Caco-2 (cell line): ENCODE measurements at places on chromosomes 7 and 10. TPM values are rescaled to one million over a fixed set of nuclear protein-coding genes. Genes with fewer than 3 reads are reported as not detected.
A peak's percentile ranks its signal among the peaks of the same experiment; 100 is the strongest.

LRRC61 gene
- 32.4 and 35.8 TPM in 2 replicates for total RNA-seq

TCERG1L gene
- not detected in 2 replicates for total RNA-seq

GRCh38 chr7:44213877-44214388 lies 13.2 kb downstream of the YKT6 start:
- no peak for DNase-seq

- no peak for DNase-seq
These were observed 18.9 kb upstream of the SHH start for GRCh38 chr7:155830961-155831806.

GRCh38 chr10:930625-931325 lies 730 bp downstream of the LARP4B start:
- peak; percentile 82 for DNase-seq

TDRD1 gene
- 0.14 TPM in 1 of 2 replicates, not detected in the other for total RNA-seq

- DNase-seq = peak; percentile 67
These were observed 33.5 kb upstream of the SLC26A3 start for GRCh38 chr7:107836237-107837144.

GRCh38 chr7:139829025-139829774 lies at the start of gene TBXAS1:
TSS of gene TBXAS1 (plus strand) at chr7:139829264. CDS start at chr7:139829391, 127 bp downstream.
- DNase-seq = peak; percentile 19

DNA sequence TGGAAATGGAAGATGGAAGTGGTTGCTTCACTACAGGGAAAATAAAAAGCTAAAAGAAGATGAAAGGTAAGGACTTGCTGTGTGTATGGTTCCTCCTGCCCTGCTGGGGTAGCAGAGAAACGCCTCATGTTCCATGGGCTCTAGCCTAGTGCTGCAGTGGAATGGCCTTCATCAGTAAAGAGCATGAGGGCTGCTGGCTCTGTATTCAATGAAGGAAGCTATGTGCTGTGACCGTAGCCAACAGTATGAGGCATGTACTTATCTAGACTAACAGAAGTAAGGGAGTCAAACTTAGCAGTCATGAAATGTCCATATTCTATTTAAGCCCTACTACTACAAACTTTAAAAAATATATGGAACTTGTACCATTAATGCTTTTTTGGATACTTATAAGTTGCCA lies 54.3 kb downstream of the GDI2 start:
- no peak for DNase-seq

ASAH2 gene
- total RNA-seq = 4.6 and 7.3 TPM in 2 replicates

TLX1 gene
- 1.9 and 2.3 TPM in 2 replicates for total RNA-seq

DNA sequence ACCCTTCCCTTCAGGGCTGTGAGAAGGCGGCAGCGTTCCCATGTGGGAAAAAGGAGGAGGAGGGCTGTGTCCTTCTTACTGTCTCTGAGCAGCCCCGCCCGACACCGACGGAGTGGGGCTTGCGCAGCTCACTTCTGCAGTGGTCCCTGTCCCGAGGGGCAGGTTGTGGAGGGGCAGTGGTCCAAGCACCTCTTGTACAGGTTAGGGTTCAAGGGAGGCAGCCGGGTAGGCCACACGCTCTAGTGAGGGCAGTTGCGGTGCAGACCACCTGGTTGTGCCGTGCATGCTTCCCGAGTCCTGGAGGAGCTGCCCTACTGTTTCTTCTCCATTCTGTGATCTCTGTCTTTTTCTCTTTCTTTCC lies 32.8 kb downstream of the AGAP3 start:
- no peak for DNase-seq

DNA sequence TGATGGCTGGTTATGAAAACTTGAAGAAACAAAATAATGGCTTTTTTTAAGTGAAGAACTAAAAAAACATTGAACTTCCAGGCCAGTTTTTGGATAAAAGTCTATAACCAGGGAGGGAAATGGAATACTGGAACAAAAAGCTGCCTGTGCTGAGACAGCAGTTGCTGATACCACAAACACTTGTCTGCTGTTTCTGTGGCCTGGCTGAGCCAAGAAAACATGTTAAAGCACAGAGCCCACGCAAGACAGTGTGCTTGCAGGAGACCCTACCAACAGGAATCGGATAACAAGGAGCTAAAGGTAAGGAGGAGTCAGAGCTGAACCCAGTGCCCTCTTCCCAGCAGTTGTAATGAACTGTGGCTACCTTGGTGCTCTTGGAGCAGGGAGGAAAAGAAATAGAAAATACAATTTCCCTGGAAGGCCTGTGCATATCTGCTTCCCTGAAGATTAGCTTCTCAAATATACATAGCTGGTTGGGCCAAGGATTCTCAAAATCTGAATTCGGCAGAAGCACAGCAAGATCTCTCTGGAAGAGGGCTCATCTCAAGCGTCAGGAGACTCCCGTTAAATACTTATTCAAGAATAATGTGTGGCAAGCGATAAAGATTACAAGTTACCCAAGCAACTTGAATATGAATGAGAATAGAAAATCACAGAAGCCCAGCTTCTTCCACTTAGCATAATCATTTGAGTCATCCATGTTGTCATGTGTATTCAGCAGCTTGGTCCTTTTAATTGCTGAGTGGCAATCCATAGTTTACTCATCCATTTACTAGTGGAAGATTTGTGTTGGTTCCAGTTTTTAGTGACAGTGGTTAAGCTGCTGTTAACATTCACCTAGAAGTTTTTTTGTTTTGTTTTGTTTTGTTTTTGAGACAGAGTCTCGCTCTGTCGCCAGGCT lies 87.6 kb downstream of the NOD1 start:
- DNase-seq = no peak

DNA sequence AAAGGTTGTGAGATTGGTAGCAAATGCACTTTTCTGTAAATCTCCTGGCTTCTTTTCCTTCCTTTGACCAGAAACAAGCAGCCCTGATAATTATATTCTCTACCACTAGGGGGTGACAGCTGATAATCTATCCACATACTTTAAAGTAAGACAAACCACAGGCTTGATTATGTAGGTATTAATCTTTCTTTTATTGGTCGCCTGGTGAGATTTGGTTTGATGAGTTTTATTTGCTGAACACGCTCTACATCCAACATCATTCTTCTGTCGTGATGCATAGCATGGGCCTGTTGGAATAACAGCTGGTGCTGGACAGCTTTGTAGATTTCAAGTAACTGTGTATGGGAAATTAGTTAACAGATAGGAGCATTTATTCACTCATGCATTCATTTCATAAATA lies 63.5 kb downstream of the ZNF365 start:
- no peak for DNase-seq

- DNase-seq = no peak
These were observed 219.7 kb upstream of the ADARB2 start for GRCh38 chr10:1957057-1957456.

ST8SIA6 gene
- total RNA-seq = 0.16 TPM in 1 of 2 replicates, not detected in the other

GRCh38 chr10:69209787-69210484 lies 10.2 kb upstream of the HKDC1 start:
- no peak for DNase-seq

ZPBP gene
- not detected in 2 replicates for total RNA-seq
